ENCODE measurements at places on chromosomes 1 and 21. TPM values are rescaled to one million over a fixed set of nuclear protein-coding genes. Genes with fewer than 3 reads are reported as not detected.

The RGS13 gene
- total RNA-seq: not detected

The MRTO4 gene
- total RNA-seq: 139 TPM

The KLF17 gene
- not detected for total RNA-seq

The TTC39A gene
- not detected for total RNA-seq

The HOOK1 gene
- total RNA-seq: 4.6 TPM

The SPATA46 gene
- not detected for total RNA-seq

The SNRPE gene
- 390 TPM for total RNA-seq

The KIFAP3 gene
- 20.2 TPM for total RNA-seq

The B4GALT3 gene
- total RNA-seq: 56.4 TPM

The GJA8 gene
- total RNA-seq: not detected

Measured in activated CD8-positive, alpha-beta memory T cell treated with anti-CD3 and anti-CD28 coated beads for 36 hours (primary cell).